ENCODE measurements at places on chromosomes 5 and 9.

- no peak for DNase-seq
Measured at GRCh38 chr9:113960768-113961167, 84.7 kb downstream of the ZNF618 start.

DNA sequence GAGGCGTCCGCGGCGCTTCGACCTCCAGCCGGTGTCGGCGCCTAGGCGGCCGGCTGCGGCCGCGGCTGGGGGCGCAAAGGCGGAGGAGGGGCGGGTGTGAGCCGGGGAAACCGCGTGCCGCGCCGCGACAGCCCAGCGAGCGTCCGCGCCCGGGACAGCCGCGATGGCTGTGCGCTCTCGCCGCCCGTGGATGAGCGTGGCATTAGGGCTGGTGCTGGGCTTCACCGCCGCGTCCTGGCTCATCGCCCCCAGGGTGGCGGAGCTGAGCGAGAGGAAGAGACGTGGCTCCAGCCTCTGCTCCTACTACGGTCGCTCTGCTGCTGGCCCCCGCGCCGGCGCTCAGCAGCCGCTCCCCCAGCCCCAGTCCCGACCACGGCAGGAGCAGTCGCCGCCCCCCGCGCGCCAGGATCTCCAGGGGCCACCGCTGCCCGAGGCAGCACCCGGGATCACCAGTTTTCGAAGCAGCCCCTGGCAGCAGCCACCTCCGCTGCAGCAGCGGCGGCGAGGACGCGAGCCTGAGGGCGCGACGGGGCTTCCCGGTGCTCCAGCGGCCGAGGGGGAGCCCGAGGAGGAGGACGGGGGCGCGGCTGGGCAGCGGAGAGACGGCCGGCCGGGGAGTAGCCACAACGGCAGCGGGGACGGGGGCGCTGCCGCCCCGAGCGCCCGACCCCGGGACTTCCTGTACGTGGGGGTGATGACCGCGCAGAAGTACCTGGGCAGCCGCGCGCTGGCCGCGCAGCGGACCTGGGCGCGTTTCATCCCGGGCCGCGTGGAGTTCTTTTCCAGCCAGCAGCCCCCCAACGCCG is 605 bp downstream of the CHSY3 start:
- no peak for DNase-seq

DNA sequence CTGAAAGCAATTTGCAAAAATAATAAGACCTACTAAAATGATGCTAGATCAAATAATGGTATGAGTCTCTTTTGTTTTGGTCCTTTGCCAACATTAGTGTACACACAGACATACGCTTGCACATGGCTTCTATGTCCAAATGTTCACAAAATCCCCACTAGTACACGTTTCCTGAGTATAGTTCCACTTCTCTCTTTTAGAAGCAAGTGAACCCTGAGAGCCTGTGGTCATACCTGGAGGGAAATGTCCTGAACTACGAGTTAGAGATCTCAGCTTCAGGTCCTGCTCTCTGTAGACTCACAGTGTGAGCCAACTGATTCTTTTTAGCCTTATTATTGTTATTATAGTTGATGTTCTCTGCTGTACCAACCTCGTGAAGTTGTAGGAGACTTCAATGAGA is 47.3 kb upstream of the ACTBL2 start:
- DNase-seq: no peak

DNA sequence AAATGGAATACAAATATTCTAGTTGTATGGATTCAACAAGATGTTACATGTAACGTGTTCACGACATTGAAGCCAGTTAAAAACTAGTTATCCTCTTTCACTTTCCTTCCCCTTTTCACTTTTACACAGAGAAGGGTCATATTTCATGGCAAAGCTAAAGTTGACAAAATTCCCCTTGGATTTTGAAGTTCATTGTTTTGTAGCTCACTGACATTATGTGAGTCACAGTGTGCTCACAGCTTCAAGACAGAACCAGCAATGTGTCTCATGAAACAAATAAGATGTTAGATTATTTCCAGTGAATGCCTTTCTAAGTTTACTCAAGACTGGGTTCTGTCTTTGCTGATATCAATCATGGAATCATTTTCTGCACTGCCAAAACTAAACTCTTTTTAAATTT is 535.5 kb upstream of the GRIN3A start:
- no peak for DNase-seq

Data from stimulated activated CD4-positive, alpha-beta T cell treated with anti-CD3 and anti-CD28 coated beads, Interleukin-12 subunit alpha, Interleukin-12 subunit beta, amount 100 ng/mL, for 24 hours (primary cell).